ENCODE measurements at places on chromosomes 16 and 17. TPM values are rescaled to one million over a fixed set of nuclear protein-coding genes. Genes with fewer than 3 reads are reported as not detected.
A peak's percentile ranks its signal among the peaks of the same experiment; 100 is the strongest.

- H3K4me3 ChIP-seq = no peak overlapping the region
- no peaks in the 10 kb centered on the region for H3K4me1 ChIP-seq
- no peaks in the 10 kb centered on the region for H3K36me3 ChIP-seq
- no peak for DNase-seq
- no peak overlapping the region for H3K27ac ChIP-seq
Measured at GRCh38 chr17:16947470-16947869, 24.4 kb downstream of the TNFRSF13B start.

- no peak overlapping the region for H3K27ac ChIP-seq
- no peaks in the 10 kb centered on the region for H3K36me3 ChIP-seq
- H3K4me1 ChIP-seq = no peaks in the 10 kb centered on the region
- peaks cover 3% of the 10 kb centered on the region for H3K27me3 ChIP-seq
Measured at GRCh38 chr17:77802811-77803220, 155.7 kb upstream of the TNRC6C start.

DNA sequence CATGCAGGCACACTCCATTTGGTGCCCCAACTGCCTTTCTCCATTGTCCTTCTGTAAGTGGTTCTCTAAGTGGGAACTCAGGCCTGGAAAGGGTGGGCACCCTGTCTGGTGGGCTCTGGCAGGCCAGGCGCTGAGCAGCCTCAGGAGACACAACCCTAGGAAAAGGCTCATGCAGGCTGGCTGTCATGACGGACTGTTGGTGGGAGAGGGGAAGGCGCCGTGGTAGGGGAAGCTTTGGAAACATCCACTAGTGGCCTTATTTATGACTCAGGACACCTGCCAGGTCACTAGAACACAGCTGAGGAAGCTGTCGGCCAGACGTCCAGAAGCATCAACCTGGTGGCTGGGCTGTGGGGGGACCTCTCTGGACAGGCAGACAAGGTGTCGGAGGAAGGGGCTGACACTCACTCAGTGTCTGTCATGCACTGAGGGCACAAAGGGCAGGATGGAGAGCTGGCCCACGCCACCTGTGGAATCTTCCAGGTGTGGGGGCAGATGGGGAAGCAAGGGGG is 216.0 kb downstream of the SEC14L1 start:
- no peaks in the 10 kb centered on the region for H3K36me3 ChIP-seq
- no peak overlapping the region for H3K4me3 ChIP-seq
- peaks cover 17% of the 10 kb centered on the region for H3K4me1 ChIP-seq
- peak; percentile 42 for DNase-seq

- DNase-seq = no peak
- no peak overlapping the region for H3K4me3 ChIP-seq
- H3K4me1 ChIP-seq = no peaks in the 10 kb centered on the region
- no peaks in the 10 kb centered on the region for H3K27me3 ChIP-seq
- no peak overlapping the region for H3K27ac ChIP-seq
Measured at GRCh38 chr16:81163671-81164070, 67.5 kb upstream of the GCSH start.

DNA sequence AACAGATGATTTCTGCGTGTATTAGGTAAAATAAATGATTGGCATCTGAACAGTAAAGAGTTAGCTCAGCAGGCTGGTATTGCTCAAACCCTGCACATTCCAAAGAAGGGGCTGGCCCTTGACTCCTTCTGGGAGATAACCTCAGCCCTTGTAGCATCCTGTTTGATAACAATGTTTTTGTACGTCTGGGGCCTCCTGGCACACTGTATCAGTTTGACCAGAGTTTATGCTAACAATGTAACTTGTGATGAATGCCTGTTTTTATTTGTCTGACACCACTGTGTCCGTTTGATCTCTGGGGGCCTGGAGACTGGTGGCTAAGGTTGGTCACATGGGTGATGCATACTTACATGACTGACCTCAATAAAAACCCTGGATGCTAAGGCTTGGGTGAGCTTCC is 43.8 kb upstream of the NDRG4 start:
- no peak overlapping the region for H3K27ac ChIP-seq
- DNase-seq = no peak
- H3K27me3 ChIP-seq = no peaks in the 10 kb centered on the region
- H3K4me3 ChIP-seq = no peak overlapping the region
- no peaks in the 10 kb centered on the region for H3K36me3 ChIP-seq

ANKRD40CL gene
- total RNA-seq = not detected

- DNase-seq = peak; percentile 35
- H3K4me1 ChIP-seq = no peaks in the 10 kb centered on the region
- no peak overlapping the region for H3K4me3 ChIP-seq
- H3K27ac ChIP-seq = no peak overlapping the region
- no peaks in the 10 kb centered on the region for H3K27me3 ChIP-seq
- H3K36me3 ChIP-seq = no peaks in the 10 kb centered on the region
Measured at GRCh38 chr17:6408276-6408675, 26.6 kb downstream of the AIPL1 start.

DNA sequence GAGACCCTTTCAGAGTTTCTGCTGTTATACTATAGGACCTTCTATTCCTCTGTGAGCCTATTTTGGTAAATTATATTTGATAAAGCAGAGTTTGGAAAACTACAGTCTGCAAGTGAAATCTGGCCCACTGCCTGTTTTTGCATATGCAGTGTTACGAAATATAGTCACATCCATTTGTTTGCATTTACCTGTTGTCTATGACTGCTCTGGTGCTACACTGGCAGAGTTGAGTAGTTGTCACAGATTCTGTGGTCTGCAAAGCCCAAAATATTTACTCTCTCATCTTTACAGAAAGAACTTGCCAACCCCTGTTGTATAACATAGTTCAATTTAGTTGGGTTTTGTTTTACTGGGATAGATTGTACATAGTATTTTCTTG is 42.3 kb downstream of the TNRC6A start:
- no peak for DNase-seq
- no peaks in the 10 kb centered on the region for H3K36me3 ChIP-seq
- no peak overlapping the region for H3K4me3 ChIP-seq
- no peak overlapping the region for H3K27ac ChIP-seq
- no peaks in the 10 kb centered on the region for H3K4me1 ChIP-seq

DNA sequence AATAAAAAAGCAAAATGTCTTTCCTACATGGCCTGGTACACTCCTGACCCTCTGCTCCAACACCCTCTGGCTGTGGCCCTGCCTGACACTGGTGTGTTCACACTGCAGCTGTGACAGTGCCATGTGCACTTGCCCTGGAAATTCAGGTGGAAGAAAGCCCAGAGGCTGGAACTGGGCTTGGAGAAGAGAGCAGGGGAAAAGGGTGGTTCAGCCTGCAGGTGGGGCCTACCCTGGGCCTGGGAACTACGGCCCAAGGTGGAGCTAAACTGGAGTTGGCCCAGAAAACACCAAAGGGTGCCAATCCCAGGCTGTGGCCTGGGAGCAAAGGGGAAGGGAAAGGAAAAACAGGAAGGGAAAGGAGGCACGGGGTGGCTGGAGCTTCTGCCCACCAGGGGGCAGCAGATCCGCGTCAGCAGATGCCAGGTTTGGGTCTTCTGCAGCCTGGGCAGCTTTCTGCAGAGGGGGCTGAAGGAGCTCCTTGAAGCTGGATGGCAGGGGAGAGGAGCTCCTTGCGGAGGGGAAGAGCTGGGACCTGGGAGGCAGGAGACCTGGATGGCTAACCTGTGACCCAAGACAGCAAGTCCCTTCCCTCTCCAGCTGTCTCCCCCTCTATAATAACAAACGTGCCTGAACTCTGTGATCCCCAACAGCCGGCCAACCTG is 15.4 kb upstream of the CTCF start:
- no peak overlapping the region for H3K4me3 ChIP-seq
- DNase-seq = peak; percentile 84
- no peaks in the 10 kb centered on the region for H3K27me3 ChIP-seq
- peaks cover 40% of the 10 kb centered on the region for H3K36me3 ChIP-seq
- H3K4me1 ChIP-seq = peaks cover 3% of the 10 kb centered on the region
- H3K27ac ChIP-seq = peak overlapping the region; percentile 14

- H3K27me3 ChIP-seq = no peaks in the 10 kb centered on the region
- H3K4me3 ChIP-seq = no peak overlapping the region
- DNase-seq = no peak
- H3K4me1 ChIP-seq = peaks cover 46% of the 10 kb centered on the region
Measured at GRCh38 chr16:685967-686366, 1.8 kb upstream of the JMJD8 start.

KRTAP4-5 gene
- total RNA-seq = not detected

- H3K27ac ChIP-seq = no peak overlapping the region
- H3K4me3 ChIP-seq = no peak overlapping the region
- H3K27me3 ChIP-seq = no peaks in the 10 kb centered on the region
- no peaks in the 10 kb centered on the region for H3K4me1 ChIP-seq
- H3K36me3 ChIP-seq = no peaks in the 10 kb centered on the region
Measured at GRCh38 chr16:78179666-78180065, 80.2 kb downstream of the WWOX start.

TBC1D3H gene
- not detected for total RNA-seq

DNA sequence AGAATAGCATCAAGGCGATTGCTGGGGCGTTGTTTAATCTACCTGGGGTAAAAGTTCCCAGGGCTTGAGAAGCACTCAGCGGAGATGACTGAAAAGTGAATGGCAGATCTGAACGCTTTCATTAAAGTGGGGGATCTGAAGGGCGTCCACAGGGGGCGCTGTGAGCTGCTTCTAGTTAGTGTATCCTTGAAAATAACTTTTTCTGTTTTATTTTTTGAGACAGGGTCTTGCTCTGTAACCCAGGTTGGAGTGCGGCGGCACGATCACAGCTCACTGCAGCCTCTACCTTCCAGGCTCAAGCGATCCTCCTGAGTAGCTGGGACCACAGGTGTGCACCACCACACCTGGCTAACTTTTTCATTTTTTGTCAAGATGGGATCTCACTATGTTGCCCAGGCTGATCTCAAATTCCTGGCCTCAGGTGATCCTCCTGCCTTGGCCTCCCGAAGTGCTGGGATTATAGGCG is 360.4 kb downstream of the SEC14L1 start:
- no peaks in the 10 kb centered on the region for H3K27me3 ChIP-seq
- no peak overlapping the region for H3K27ac ChIP-seq
- no peak for DNase-seq
- no peaks in the 10 kb centered on the region for H3K4me1 ChIP-seq
- no peak overlapping the region for H3K4me3 ChIP-seq

DNA sequence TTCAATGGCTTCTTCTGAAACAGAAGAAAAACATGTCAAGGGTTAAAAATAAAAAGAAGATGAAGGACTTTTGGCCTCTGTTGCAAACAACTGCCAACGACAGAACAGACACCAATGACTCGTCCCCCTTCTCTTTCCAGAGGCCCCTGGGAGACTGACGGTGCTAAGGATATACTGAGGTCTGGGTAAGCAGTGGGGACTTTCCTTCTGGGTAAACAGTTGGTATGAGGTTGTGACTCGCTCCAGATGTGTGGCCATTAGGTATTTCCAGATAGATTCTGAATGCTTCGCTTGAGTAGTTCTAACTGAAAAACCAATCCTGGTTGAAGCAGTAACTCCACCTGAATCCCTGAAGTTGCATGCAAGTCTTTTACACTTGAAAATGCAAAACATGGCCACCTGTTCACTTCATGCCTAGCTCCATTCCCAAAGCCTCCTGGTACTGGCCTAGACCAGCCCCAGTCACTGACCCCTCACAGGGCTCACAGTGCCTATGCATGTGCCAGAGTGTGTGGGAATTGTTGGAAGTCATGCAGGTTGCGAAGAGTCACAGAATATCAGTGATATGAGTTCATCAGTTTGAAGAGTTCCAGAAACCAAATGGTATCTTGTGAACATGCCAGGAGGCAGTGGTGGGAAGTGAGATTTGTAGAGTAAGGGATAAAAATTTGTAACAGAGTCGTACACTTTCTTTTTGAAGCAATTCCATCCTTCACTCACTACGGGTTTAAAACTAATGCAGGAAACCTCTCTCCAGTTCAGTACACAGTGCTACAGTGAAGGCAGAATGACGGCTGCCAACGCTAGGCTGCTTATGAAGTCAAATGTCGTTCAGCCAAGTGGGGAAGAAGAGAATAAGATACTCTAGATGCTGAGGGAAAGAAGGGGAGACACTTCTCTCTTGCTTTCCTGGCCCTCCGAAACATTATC is 217.8 kb downstream of the ZFHX3 start:
- no peak for DNase-seq
- H3K27me3 ChIP-seq = no peaks in the 10 kb centered on the region
- H3K36me3 ChIP-seq = no peaks in the 10 kb centered on the region
- H3K4me3 ChIP-seq = no peak overlapping the region
- H3K27ac ChIP-seq = no peak overlapping the region
- H3K4me1 ChIP-seq = no peaks in the 10 kb centered on the region

Measured in kidney (tissue), 22 donors.